Kidney glomerular epithelial cell (primary cell): ENCODE measurements at places on chromosomes 6 and 20.

- DNase-seq, result no peak
Measured at GRCh38 chr20:41631826-41632225, 13.6 kb upstream of the CHD6 start.

GRCh38 chr6:150848400-150848799 is 17.1 kb upstream of the MTHFD1L start:
- DNase-seq, result no peak

DNA sequence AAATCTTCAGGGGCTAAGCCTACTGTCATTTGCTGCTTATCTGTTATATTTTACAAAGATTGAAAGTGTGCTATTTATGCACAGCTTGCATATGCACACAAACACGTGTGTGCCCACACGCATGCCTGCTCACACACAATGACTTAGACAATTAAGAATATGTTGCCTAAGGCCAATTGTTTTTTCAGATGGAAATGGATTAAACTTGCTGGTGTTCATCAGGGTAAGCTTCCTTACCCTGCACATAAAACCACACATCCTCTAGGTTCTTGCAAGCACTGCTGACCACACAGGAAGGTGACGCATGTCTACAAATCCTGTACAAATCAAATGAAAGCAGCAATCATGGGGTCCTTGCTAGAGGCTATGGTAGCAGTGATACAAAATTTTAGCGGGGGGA is 58.4 kb downstream of the GJA10 start:
- DNase-seq, result no peak

- DNase-seq, result no peak
Measured at GRCh38 chr6:167474725-167475124, 149.8 kb downstream of the TTLL2 start.

GRCh38 chr6:107727096-107727757 is 96.9 kb downstream of the SCML4 start:
- no peak for DNase-seq

DNA sequence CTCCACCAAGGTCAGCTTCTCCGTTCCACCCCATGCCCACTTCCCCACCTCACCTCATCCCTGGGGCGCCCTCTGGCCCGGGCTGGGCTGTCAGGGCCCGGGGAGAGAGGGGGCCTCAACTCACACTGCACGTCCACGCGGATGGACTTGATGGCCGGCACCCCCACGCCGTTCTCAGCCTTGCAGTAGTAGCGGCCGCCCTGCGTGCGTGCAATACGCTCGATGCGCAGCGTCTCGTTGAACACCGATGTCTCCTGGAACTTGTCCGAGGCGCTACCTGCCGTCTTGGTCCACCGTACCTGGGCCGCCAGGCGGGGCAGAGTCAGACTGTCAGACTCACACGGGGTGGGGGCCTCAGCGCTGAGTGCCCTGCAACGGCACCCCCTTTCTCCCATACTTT is 39.6 kb downstream of the MDGA1 start:
- no peak for DNase-seq

GRCh38 chr6:116409756-116410155 is 39.0 kb downstream of the DSE start:
- no peak for DNase-seq

DNA sequence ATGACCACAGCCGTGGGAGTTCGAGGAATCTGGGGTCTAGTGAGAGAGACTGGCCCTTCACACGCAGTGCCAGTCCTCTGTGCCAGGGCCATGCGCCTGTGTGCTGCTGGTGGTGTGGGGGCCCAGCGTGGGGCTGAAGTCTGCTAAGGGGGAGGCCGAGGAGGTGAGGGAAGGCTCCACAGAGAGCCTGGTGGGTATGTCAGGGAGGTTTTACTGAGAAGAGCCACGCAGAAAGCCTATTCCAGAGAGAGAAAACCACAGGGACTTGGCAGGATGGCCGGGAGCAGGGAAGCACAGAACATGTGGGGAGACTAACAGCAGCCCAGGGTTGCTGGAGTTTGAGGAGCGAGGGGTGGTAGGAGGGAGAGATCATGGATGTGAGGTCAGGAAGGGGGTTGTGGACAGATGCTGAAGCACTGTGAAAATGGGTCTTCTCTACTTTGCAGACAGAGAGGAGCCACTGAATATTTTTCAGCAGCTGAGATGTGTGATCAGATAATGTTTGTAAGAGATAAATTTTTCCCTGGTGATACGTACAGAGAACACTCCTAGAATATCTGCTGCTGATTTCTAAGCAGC is 35.3 kb downstream of the DUSP22 start:
- no peak for DNase-seq

DNA sequence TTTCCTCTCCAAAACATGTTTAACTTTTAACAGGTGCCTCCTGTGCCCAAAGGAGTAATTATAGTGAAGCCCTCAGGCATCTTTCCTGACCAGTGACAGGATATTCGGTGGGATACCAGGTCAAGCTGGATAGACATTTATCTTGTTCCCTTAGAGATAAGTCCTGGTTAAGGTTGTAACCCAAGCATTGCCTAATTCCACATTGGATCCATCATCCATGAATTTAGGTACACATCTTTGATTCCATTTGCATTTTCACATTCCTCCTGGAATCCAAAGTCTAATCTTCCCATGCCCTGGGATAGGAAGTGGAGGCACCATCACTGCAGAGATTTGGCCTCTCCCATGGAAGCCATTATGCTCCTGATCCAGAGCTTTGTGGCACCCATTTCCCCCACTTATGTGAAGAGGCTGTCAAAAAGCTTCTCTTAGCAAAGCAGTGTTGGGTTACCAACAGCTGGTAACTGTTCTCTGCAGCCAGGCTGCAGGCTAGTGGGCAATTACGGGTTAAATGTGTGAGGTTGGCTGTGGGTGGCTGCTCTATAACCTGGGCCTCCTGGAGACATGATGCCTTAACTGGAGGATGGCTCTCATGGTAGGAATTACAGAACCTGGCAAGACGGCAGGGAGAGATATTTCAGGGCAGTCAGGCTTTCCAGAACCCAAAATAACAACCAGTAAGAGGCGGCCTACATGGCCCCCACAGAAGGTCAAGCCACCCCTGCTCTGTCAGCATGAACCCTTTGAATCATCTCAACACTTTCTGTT is 96.9 kb upstream of the VGLL2 start:
- no peak for DNase-seq

DNA sequence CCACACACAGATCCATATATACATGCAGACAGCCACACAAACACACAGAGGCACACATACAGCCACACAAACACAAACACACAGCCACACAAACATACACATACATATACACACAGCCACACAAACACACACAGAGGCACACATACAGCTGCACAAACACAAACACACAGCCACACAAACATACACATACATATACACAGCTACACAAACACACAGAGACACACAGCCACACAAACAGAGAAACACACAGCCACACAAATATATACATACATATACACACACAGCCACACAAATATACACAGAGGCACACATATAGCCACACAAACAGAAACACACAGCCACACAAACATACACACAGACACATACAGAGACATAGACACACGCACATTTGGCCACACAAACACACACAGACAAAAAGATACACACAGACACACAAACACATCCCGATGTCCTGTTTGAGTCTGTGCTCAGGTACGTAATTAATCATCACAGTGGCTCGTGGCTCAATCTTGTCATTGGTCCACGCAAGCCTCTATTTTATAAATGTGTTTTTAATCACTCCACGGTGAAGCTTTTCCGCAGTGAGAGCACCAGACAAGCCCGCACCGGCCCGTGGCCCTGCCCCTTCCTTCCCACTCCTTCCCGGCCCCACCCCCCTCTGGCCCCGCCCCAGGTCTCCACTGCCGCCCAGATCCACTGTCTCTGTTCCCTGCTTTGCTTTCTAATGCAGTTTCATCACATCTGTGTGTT is 135.3 kb downstream of the CDH4 start:
- no peak for DNase-seq

- no peak for DNase-seq
Measured at GRCh38 chr6:99130897-99131873, 183.4 kb upstream of the FBXL4 start.

- no peak for DNase-seq
Measured at GRCh38 chr6:164947164-164947563, 362.2 kb downstream of the C6orf118 start.

DNA sequence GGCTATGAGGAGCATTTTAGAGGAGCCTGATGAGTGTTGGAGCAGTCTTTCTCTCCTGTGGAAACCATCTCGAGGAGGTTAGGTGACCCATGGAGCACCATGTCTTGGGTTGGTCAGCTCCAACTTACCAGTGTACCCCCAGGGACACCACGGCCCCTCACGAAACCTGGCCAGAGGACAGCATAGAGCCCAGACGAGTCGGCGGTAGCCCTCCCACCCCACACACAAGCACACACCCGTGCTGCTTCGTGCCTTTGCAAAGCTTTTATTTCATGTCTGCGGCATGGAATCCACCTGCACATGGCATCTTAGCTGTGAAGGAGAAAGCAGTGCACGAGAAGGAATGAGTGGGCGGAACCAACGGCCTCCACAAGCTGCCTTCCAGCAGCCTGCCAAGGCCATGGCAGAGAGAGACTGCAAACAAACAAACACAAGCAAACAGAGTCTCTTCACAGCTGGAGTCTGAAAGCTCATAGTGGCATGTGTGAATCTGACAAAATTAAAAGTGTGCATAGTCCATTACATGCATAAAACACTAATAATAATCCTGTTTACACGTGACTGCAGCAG is 53.6 kb downstream of the EZR start:
- no peak for DNase-seq

GRCh38 chr6:240151-240550 is 52.1 kb upstream of the DUSP22 start:
- DNase-seq, result no peak

GRCh38 chr6:130366107-130367005 is 539 bp downstream of the TMEM200A start:
- DNase-seq, result no peak

DNA sequence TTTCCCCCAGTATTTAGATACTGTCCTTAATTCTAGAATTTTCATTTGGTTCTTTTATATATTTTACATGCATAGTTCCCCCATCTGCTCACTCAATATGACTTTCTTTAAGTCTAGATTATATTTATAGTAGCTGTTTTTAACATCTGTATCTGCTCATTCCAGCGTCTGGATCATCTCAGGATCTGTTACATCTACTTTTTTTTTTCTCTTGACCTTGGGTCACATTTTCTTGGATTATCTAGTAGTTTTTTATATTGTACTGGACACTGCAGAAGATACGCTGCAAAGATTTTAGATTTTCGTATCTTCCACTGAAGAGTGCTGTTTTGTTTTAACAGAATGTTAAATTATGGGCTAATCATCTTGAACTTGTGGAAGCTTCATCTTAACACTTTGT is 20.7 kb downstream of the RAB22A start:
- no peak for DNase-seq

DNA sequence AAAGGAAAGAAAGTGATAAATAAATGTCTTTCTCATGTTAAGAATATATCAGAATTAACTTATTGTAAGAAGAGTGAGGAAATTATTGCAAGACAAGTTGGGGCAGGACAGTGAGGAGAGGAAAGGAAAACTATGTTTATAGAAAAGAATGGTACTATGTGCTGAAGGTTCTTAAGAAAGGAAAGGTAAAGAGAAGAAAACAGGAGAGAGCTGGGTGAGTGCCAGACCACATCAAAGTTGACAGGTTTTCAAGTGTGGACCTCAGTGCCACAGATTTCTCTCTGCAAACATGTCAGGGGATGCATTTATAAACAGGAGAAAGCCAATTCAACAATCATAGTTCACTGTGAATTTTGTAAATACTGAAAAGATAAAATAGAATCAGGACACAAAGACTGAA is 439.2 kb downstream of the PKHD1 start:
- DNase-seq, result no peak

DNA sequence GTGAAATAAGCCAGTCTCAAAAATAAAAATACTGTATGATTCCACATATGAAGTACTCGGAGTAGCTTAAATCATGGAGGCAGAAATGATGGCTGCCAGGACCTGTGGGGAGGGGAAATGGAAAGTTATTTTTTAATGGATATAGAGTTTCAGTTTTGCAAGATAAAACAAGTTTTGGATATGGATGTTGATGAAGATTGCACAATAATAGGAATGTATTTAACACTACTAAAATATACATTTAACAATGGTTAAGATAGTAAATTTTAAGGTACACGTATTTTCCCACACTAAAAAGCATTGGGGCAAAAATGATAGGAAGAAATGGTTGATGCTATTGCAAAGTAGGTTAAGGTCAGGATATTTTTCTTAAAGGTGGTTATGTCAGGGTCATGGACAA is 1058.9 kb upstream of the MAP3K7 start:
- no peak for DNase-seq

- no peak for DNase-seq
Measured at GRCh38 chr6:150800674-150801314, 64.7 kb upstream of the MTHFD1L start.

GRCh38 chr6:13251242-13251641 is 77.1 kb downstream of the TBC1D7 start:
- DNase-seq, result no peak

- no peak for DNase-seq
Measured at GRCh38 chr6:33925936-33926335, 122.1 kb upstream of the MLN start.

DNA sequence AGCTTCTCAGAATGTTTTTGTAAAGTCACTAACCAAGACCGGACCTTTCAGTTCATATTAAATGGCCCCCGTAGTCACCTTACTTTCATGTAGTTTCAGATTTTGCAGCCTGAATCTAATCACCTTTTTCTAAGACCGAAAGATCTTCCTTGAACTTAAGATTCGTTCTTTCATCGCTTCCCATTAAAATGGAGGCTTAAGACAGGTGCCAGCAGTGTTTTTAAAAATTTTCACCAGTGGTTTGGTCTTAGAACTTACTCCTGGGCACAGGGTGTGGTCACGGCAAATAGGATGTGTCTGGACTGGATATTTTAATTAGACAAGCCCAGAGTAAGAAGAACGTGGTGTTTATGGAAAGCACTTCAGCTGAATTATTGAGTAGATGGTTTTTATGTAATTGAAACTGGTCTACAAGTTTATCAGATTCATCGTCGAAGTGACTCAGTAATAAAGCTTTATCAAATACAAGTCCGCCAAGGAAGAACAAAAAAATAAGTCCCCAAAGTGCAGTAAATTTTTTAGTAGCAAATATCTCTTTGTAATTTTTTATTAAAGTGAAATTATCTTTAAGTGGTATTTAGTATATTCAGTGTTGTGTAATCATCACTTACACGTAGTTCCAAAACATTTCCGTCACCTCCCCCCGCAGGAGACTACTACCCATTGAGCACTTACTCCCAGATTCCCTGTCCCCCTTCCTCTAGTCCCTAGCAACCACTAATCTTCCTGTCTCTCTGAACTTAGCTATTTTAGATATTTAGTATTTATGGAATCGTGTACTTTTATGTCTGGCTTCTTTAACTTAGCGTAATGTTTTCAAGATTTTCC is 868 bp downstream of the SRSF3 start:
- DNase-seq, result peak; percentile 50

GRCh38 chr6:85620308-85620707 is 22.4 kb downstream of the SYNCRIP start:
- no peak for DNase-seq
